ENCODE measurements at places on chromosomes 7 and 10.
A peak's percentile ranks its signal among the peaks of the same experiment; 100 is the strongest.

- H3K4me1 ChIP-seq, result no peaks in the 10 kb centered on the region
- no peak overlapping the region for H3K27ac ChIP-seq
- no peak for DNase-seq
- no peak overlapping the region for H3K4me3 ChIP-seq
- no peaks in the 10 kb centered on the region for H3K27me3 ChIP-seq
These were observed 239.8 kb upstream of the IGFBP3 start for GRCh38 chr7:46160861-46161260.

- H3K27ac ChIP-seq, result no peak overlapping the region
- no peaks in the 10 kb centered on the region for H3K4me1 ChIP-seq
- no peak overlapping the region for H3K4me3 ChIP-seq
- H3K36me3 ChIP-seq, result peaks cover 2% of the 10 kb centered on the region
These were observed 23.7 kb upstream of the FOXL3 start for GRCh38 chr7:265998-266850.

- DNase-seq, result no peak
- H3K27ac ChIP-seq, result no peak overlapping the region
- no peaks in the 10 kb centered on the region for H3K27me3 ChIP-seq
- peaks cover 14% of the 10 kb centered on the region for H3K4me1 ChIP-seq
These were observed 136.3 kb upstream of the TMEM72 start for GRCh38 chr10:44774676-44775401.

DNA sequence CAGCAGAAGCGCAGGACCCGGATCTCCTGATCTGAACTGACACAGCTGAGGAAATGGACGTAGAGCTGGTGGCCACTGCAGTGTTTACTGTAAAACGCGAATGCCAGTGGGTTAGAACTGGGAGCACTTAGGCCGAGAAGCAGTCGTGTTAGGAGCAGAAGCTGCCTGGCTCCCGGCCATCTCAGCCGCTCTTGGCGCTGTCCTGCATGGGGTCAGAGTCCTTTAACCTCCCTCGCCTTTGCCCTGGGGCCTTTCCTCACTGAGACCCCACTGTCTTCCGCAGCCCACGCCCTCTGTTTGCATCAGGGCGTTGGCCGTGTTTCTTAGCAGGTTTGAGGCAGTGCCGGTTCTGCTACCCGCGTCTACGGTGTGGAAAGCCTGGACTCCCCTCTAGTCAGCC lies 24.6 kb downstream of the DYNC2I1 start:
- no peak overlapping the region for H3K27ac ChIP-seq
- H3K36me3 ChIP-seq, result peaks cover 2% of the 10 kb centered on the region
- no peaks in the 10 kb centered on the region for H3K27me3 ChIP-seq
- no peak overlapping the region for H3K4me3 ChIP-seq
- DNase-seq, result no peak

DNA sequence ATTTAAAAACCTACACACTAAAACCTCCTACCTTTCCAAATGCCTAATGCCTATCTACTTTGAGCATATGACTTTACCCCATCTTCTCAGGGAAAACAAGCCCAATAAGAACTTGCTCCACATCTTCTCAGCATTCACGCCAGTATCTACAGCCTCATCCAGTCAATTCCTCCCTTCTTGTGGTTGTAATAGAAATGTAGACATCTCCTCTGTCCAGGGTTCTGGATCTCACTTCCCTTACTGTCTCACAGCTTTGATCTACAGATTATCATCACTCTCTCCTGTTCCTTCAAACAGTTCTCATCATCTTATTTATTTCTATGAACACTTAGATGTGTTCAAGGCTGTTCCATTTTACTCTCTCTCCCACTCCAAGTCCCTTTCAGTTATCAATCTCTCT lies 70.4 kb upstream of the NOBOX start:
- H3K4me1 ChIP-seq, result no peaks in the 10 kb centered on the region
- H3K27ac ChIP-seq, result no peak overlapping the region
- no peaks in the 10 kb centered on the region for H3K36me3 ChIP-seq

DNA sequence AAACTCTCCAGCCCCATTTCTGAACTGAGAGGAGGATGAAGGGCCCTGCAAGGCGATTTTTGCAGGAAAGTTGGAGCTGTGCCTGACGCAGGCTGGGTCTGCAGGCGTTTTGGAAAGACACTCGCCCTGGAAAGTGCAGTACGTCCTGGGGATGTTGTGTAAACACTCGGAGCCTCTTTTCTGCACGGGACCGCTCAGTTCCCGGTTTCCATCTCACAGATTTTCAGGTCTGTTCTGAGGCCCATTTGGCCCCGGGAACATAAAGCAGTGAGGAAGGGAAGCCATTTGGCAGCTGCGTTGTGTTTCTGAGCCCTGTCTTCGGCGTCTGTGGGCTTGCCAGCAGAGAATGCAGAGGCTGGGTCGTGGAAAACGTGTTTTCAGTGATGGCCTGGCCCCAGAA lies 655.0 kb upstream of the MGMT start:
- H3K36me3 ChIP-seq, result no peaks in the 10 kb centered on the region
- DNase-seq, result no peak
- no peaks in the 10 kb centered on the region for H3K27me3 ChIP-seq
- H3K4me3 ChIP-seq, result no peak overlapping the region
- no peak overlapping the region for H3K27ac ChIP-seq

DNA sequence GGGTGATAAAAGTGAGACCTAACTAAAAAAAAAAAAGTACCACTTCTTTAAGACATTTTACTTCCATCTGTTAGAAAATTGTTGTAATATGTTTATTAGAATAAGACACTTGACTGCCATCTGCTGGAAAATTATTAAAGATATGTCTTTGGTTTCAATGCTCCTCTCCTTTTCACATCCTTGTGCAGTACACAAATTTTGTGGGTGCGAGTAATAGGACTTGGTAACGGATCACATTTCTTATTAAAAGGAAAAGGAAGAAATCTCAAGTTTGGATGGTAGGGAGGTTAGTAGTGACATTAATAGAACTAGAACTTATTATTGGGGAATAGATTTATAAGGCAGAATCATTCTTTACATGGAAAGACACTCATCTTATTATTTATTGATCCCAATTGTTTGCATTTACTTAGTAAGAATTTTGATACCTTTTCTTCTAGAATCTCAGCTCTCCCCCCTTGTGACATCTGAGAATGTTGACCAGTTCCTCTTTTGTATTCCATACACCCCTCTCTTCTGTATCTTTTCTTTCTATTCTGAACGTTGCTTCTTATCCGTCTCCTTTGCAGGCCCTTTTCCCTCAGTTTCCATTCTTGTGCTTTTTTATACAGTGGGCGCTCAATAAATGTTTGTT lies 43.0 kb upstream of the RPA3 start:
- peak overlapping the region; percentile 73 for H3K4me3 ChIP-seq
- H3K27ac ChIP-seq, result peak overlapping the region; percentile 44
- no peak for DNase-seq
- H3K27me3 ChIP-seq, result no peaks in the 10 kb centered on the region

- DNase-seq, result no peak
- H3K27me3 ChIP-seq, result no peaks in the 10 kb centered on the region
- no peak overlapping the region for H3K27ac ChIP-seq
- H3K36me3 ChIP-seq, result no peaks in the 10 kb centered on the region
- H3K4me1 ChIP-seq, result no peaks in the 10 kb centered on the region
These were observed 14.7 kb upstream of the LMBR1 start for GRCh38 chr7:156907656-156908055.

All from thoracic aorta (tissue), 2 donors.